Stimulated activated CD4-positive, alpha-beta T cell treated with anti-CD3 and anti-CD28 coated beads, Interleukin-4, amount 100 ng/mL, for 24 hours (primary cell): ENCODE measurements at places on chromosomes 4 and X.

DNA sequence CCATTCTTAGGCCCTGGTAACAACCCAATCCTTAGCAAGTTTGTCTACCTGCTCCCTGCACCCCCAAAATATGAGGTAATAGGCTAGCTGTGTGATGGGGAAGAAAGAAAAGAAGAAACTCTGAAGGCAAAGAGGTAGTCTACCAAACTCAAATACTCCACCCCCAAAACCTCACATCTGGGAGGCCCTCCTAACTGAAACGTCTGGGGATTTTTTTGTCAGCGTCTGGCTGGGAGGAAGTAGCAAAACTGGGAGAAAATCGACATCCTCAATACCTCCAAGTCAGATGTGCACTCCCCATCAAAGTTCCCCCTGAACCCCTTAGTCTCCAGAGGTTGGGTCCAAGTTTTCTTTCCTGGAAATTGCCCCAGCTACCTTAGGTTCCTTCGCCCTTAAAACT lies 1.0 kb downstream of the LAMP2 start:
- no peak for DNase-seq

DNA sequence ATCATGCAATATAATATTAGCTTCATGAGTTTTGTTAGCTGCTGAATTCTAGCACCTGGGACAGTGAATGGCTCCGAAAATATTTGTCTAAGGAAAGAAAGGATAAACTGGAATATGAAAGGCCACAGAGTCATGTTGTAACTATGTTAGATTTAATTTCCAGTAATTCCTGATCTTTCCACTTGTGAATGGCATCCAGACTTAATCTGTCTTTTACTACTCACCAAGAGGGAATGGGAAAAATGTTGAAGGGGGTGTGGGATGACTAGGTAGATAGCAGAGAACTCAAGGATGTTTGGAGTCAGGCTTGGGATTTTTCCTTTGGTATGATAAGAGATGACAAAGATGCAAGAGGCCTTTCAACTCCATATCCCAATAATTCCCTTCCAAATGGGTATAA lies 9.4 kb downstream of the ADH6 start:
- DNase-seq: no peak

GRCh38 chrX:40253771-40254170 lies 156.0 kb upstream of the BCOR start:
- no peak for DNase-seq

GRCh38 chr4:92012899-92013867 lies 290.6 kb upstream of the GRID2 start:
- DNase-seq: no peak

GRCh38 chr4:173748353-173748752 lies 218.3 kb upstream of the HAND2 start:
- DNase-seq: no peak

- no peak for DNase-seq
Measured at GRCh38 chr4:139503622-139504166, 49.8 kb downstream of the RAB33B start.

- no peak for DNase-seq
Measured at GRCh38 chrX:136941396-136942337, 61.1 kb upstream of the RBMX start.

GRCh38 chr4:73856518-73856917 lies 3.4 kb downstream of the PF4V1 start:
- DNase-seq: no peak

- DNase-seq: no peak
Measured at GRCh38 chr4:95027905-95028618, 270.3 kb downstream of the BMPR1B start.
